ENCODE measurements at places on chromosomes 2 and 18.
A peak's percentile ranks its signal among the peaks of the same experiment; 100 is the strongest.

DNA sequence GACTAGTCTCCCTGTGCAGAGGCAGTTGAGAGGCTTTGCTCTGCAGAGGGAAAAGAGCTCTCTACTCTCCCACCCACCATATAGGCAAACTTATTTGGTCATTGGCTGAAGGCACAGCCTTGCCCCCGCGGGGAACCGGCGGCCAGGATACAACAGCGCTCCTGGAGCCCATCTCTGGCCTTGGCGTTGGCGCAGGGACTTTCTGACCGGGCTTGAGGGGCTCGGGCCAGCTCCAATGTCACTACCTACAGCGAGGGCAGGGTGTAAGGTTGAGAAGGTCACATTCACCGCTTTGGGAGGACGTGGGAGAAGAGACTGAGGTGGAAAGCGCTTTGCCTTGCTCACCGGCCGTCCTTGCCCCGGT is 2.2 kb downstream of the ONECUT2 start:
- no peak for ATAC-seq

GRCh38 chr18:62723666-62724281 is 8.4 kb downstream of the PHLPP1 start:
- no peak for ATAC-seq

- peak; percentile 42 for ATAC-seq
These were observed 116.2 kb downstream of the METTL8 start for GRCh38 chr2:171317492-171318125.

DNA sequence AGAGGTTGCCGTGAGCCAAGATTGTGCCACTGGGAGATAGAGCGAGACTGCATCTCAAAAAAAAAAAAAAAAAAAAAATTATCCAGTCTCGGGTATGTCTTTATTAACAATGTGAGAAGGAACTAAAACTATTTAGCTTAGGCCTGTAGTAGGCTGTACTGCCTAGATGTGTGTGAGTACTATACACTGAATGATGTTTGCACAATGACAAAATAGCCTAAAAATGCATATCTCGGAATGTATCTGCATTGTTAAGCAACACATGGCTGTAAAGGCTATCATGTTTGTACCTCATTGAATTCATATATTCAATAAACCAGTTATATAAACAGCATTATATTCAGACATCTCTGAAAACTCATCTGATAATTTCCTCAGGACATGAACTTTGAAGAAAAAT is 191.2 kb upstream of the SESTD1 start:
- ATAC-seq, result no peak

DNA sequence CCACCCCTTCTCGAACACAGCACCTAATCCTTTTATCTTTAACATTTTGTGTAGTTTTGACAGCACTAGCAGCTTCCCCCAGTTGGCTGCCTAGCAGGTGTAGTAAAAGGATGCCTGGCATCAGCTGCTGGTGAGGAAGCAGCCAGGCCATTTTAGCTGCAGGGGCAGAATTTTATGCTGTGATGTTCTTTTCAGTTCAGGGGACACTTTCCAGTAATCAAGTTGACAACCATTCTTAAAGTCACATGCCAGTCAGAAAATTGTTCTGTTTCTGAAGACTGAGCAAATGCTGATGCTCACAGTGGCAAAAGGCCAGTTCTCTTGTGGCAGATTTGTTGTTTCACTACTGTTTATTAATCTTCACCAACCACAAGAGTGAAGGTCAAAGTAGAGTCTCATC is 570.8 kb downstream of the CCDC85A start:
- no peak for ATAC-seq

DNA sequence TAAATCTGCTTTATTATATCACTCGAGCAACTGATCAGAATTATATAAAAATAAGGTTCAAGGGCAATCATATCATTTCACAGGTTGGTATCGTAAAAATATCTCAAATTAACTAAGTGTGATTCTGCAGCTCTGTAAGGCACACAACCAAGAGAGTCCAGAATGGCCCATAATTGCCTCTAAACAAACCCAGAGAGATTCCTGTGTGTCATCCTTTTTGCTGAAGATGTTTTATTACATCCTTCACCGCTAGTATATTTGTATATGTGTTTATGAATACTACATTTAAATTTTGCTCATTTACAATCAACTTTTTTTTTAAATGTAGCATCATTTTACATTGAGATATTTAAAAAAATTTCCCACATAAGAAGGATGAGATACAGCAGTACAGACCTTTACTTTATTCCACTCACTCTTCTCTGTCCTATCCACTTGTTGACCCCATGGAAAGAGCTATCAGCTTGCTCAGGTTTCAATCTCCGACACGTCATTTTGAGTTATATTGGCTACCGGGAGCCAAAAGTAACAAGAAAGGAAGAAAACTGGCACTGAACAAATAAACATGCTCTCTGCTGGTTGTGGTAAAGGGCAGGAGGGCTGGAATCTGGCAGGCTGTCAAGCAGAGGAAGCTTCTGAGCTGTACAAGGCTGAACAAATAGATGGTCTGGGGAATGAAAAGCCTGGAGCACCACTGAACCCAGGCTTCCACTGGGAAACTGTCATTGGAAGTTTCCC is 23.1 kb downstream of the PLA2R1 start:
- ATAC-seq, result no peak
